ENCODE measurements at places on chromosomes 2 and 18. TPM values are rescaled to one million over a fixed set of nuclear protein-coding genes. Genes with fewer than 3 reads are reported as not detected.

CTLA4 gene
- total RNA-seq = 0.37 TPM

GRCh38 chr2:191754103-191754502, 76.2 kb downstream of the NABP1 start:
- no peak for DNase-seq

CENPA gene
- 45.8 TPM for total RNA-seq

DNA sequence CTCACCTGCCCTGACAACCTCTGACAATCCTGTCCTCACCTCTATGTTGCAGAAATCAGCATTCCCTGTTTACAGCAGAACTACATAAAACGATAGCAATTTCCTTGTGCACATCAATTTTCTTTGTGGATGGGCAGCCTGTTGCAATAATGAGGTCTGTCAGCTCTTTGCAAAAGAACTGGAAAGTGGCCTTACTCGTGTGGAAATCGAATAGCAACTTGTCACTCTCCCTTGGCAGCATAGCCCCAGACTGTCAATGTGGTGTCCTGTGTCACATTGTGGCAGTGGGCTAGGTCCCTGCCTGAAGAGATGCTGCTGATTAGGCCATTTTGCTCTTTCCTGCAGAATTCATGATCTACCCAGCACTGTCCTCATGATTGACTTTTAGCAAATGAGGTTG, 531.9 kb downstream of the CCDC85A start:
- no peak for DNase-seq

DNA sequence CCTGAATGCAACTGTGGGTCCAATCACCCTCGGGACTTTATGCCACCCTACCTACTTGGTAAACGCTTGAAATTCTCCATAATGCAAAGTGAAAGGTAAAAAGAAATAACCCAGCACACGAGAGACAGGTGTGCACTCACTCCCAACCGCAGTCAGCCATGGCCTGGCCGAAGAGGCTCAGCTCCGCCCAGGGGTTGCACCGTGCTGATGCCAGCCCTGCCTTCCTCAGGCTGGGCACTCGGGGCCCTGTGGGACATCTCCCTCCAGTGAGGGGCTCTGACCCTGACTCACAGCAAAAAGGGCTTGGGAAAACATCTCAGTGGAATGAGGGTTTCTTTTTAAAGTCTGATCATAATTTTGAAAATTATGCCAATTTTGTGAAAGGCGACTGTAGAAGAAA, 13.3 kb downstream of the SLC66A2 start:
- no peak for DNase-seq

DNA sequence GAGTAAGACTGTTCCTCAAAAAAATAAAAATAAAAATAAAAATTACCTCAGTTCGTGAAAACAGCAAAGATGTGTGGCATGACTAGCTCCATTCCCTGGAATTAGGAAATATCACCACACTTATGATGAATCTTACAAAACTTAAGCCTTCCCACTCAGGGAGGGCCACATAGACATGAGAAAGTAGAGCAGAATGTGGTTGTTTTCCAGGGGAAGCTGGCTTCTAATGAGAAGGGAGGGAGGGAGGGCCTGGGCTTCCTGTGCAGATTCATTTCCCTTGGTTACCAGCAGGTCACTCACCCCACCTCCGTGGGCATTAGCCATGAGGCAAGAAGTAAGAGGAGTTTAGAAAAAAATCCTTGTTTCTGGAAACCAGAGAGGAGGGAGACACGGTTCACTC, 95.9 kb upstream of the RMDN2 start:
- DNase-seq = no peak

DNA sequence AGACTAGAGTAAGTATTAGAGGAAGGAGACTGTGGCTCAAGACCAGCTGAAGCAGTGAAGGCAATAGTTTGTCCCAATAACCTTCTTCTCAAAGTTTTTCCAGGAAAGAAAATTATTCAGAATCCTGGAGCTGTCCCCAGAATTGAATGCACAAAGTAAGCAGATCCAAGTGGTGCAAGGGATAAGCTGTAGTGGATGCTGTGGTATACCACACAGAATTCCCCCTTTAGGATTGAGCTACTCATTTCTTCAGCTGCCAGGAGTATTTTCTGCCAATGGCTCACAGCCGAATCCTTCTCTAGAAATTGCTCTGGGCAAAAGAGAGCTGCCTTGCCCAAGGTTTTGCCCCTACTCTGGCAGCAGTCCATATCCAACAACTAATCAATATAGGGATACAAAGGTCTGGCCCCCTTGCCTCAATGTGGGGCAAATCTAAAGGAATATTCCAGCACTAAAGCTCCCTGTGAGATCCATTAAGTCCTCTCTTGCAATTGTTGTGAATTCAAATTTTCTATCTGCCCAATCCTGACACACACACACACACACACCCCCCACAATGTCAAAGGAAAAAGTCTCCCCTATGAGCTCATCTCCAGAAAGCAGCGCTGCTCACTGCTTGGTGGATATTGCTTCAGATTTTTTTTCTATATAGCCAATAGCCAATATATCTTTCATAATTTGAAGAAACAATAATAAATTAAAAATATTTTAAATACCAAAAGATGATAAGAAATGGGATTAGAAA, 18.4 kb upstream of the TCF7L1 start:
- no peak for DNase-seq

GRCh38 chr2:69833752-69834151, 4.3 kb downstream of the GMCL1 start:
- no peak for DNase-seq

DNA sequence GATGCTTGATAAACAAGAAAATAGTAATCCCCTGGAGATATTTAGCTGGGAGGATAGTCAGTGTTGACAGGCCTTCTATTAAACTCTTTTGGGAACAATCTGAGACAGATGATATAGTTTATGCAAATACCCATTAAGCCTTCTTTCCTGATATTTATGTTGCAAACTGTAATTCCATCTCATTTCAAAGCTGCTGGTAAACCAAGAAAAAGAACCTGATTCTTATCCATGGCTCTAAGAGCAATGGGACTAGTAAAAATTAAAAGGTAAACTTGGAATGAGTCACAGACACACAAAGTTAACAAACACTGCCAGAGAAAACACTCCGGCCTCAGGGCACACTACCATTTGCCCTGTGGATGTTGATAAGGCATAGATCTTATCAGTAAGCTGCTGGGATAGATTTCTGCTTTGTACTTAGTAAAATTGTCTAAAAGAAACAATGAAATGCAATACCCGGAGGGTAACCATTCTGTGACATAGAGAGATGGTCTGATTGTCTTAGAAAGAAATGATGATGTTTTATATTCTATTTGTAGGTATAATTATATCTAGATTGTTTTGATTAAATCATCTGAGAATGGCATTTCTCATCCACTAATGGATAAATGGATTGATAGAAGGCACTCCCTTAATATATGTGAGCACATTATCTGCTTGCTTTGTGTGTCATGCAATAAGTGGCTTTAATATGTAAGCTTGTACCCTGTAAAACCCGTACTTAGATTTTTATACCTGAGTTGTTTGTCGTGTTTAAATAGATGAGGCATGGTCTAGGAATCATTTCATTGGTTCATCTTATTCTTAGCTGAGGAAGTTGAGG, 13.2 kb downstream of the GALR1 start:
- DNase-seq = no peak

DNA sequence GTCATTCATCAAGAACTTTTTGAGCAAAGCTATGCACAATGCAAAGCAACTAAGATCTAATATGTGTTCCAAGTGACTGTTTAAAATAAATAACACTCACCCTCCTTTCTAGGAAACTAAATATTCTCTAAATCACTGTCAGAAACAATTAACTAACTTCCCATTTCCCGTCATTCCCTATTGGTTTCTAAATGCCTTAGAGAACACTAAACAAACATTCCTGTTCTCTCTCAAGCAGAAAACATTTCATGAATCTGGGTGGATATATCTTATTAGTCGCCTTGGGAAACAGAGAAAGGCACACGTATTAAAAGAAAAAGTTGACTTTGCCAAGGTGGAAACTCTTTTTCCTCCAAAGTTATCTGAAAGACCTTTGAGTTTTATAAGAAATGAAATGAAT, 735.2 kb downstream of the MBD2 start:
- no peak for DNase-seq

GRCh38 chr18:79797518-79798345, at the start of gene KCNG2:
Gene KCNG2, plus strand, starts transcription at chr18:79797938. Its CDS starts 65,730 bp downstream, at chr18:79863668.
- DNase-seq = no peak

RESP18 gene
- total RNA-seq = not detected

DNA sequence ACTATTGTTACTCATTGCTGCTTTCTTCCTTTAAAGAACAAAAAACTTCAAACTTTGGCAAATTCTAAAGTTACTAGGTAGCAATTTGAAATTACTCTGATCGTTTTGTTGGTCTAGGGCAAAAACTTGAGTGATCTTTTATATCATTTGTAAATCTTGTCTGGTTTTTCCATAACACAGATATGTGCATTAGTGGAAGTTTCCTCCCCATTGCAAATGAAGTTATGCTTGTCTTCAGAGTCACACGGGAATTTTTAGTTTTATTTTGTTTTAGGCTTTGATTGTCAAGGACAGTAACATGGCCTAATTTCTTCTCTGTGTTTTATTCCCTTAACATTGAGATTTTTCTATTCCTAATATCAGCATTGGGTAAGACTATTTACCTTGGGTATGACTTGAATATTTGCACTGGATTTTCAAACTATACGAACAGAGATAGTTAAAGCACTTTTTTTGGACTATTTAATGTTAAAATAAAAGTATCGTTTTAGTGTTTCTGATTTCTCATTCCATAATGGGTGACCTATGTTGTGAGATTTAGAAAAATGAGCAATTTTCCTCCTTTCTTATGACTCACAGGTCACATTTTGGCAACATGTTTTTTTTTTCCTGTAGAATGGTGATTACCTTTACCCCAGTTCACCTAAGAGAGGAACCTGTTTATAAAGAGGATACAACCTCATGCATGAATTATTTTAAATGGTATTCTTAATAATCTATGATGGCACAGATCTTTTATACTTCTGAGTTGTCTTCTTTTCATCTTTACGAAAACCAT, 65.0 kb downstream of the BABAM2 start:
- DNase-seq = no peak

MERTK gene
- total RNA-seq = 5.7 TPM

ARMC9 gene
- 16.4 TPM for total RNA-seq

PNO1 gene
- total RNA-seq = 23.3 TPM

- DNase-seq = no peak
Observed at GRCh38 chr18:53784253-53784652, 440.2 kb downstream of the MBD2 start.

ANKRD30BL gene
- total RNA-seq = not detected

GRCh38 chr2:29599946-29600345, 321.4 kb downstream of the ALK start:
- no peak for DNase-seq

- no peak for DNase-seq
Observed at GRCh38 chr2:109637749-109638570, 23.8 kb downstream of the SOWAHC start.

GALNT14 gene
- 11.2 TPM for total RNA-seq

- peak; percentile 21 for DNase-seq
Observed at GRCh38 chr2:204072443-204073324, 136.1 kb downstream of the ICOS start.

- DNase-seq = no peak
Observed at GRCh38 chr2:109615637-109616144, 1.5 kb downstream of the SOWAHC start.

DNA sequence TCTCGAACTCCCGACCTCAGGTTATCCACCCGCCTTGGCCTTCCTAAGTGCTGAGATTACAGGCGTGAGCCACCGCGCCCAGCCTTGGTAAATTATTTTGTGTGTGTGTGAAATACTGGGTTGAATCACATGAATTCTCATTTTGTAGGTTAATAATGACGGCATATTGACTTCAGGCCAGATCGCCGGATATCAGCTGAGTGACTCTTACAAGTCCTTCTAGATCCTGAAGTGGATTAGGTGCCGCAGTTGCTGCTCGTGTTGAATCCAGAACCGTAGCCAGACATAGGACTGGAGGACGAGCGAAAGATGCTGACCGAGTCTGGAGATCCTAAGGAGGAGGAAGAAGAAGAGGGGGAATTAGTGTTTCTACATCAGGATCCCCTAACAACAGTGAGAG, 12.2 kb upstream of the KIF3C start:
- no peak for DNase-seq

DNA sequence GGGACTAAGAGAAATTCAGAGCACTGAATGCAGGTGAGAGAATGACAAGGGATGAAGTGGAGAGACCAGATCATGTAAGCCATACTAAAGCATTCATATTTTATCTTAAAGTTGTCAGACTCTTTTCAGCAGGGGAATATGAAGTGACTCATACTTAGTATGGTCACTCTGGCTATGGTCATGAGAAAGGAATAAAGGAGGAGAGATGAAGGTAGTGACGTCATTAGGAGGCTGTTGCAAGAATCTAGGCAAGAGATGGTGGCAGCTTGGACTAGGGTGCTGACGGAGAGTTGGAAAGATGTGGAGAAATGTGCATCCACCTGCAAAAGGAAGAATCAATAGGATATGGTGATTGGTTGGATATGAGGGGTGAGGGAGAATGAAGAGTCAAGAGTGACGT, 203.2 kb upstream of the ACVR2A start:
- no peak for DNase-seq

EN1 gene
- total RNA-seq = not detected

CCDC178 gene
- total RNA-seq = not detected

- no peak for DNase-seq
Observed at GRCh38 chr2:239252393-239252792, 148.4 kb downstream of the HDAC4 start.

GRCh38 chr2:149080099-149080498, 41.6 kb downstream of the LYPD6B start:
- no peak for DNase-seq

GRCh38 chr2:135800513-135801460, 36.2 kb downstream of the LCT start:
- DNase-seq = no peak

ATP6V1C2 gene
- 2.0 TPM for total RNA-seq

DNA sequence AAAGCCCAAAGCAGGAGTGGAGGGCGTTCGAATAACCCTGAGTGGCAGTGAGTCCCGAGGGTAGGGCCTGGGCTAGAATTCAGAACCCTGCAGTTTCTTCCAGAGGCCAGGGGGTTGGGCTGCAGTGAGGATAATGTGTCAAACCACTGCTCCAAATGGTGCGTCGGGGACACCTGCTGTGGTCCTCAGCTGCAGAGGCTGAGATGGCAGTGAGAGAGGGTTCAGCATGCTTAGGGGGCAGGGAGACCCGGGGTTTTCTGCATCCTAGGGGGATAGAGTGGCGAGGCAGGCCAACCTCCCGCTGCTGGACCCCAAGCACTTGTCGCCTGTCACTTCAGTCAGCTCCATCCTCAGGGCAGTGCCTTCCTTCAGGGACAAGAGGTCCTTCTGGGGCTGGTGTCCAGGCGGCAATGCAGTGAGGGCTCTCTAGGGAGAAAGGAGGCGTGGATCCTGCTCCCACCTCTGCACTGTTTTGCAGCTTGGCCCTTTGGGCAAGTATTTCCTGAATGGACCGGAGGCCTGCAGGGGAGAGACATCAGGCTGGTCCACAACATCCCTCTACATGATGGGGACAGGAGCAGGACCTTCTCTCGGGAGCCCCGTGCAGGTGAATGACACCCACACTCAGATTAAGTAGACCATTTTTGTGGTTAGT, 8.4 kb upstream of the NTSR2 start:
- no peak for DNase-seq

GRCh38 chr2:239261356-239261755, 139.5 kb downstream of the HDAC4 start:
- no peak for DNase-seq

TXNL1 gene
- 86.5 TPM for total RNA-seq

All from HCT116 (cell line).